NCI-H146 (cell line): ENCODE measurements at places on chromosomes 1 and 21.

- no peak for DNase-seq
These were observed 24.7 kb upstream of the HSD17B7 start for GRCh38 chr1:162765788-162766187.

DNA sequence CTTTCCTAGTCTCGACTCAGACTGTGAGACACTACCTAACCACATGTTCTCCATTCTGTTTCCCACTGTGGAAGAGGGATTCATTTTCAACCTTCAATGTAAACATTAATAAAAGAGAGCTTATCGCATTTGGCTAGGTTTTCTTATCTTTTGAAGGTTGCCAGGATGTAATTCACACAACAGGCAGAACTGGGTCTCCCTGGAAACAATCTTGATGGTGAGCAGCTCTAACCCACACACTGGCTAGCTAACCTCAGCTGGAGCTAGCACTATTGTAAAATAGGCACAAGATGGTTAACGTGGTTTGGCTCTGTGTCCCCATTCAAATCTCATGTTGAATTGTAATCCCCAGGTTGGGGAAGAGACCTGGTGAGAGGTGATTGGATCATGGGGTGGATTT, 75.1 kb downstream of the ZSCAN20 start:
- no peak for DNase-seq

DNA sequence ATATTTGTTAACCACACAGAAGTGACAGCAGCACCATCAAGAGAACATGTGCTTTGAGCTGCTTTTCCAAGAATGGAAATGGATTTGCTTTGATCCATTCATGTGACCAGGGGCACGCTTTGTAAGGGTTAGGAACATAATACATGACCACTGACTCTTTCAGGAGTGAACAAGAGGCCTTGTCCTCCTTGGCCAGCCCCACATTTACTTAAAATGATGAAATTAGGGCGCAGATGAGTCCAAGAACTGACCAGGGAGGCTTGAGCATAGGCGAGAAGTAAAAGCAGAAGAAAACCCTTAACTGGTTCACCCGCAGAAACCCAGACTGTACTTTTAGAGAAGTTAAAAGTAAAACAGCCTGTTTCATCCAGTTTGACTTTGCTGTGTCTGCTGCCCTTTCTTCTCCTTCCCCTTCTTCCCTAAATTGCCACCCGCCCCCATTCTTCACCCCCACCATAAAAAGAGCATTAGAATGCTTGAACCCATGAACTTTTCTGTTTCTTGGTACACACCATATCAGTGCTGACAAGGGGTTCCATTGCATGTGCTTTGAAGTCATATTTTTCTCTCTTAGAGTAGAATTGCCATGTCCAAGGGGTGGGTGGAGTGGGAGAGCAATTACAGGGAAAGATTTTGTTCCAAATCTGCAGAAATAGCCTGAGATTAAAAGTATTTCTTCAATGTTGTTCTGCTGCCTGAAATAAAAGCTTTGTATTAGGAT, 2.6 kb upstream of the GLUL start:
- DNase-seq, result no peak

DNA sequence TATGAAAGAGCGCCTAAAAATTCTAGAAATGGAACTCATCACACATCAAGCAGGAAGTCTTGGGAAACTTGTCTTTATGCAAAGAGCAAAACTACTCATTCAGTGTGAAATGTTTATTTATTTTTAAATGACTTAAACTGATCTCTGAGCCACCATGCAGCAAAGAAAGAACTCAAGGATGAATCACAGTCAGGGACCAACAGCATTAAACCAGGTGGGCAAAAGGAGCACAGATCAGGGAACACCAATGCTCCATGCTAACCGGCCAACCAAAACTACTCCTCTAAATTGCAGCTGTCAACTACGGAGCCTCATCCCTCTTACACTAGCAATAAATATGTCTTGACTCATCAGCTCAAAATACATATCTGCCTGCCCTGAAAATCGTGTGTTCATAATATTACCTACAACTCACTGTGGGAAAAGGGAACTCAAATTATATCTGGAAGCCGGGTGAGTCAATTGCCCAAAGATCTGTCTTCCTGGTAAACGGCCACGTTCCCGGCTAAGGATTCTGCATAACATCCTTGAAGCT, 129.2 kb downstream of the PTPN14 start:
- DNase-seq, result no peak

DNA sequence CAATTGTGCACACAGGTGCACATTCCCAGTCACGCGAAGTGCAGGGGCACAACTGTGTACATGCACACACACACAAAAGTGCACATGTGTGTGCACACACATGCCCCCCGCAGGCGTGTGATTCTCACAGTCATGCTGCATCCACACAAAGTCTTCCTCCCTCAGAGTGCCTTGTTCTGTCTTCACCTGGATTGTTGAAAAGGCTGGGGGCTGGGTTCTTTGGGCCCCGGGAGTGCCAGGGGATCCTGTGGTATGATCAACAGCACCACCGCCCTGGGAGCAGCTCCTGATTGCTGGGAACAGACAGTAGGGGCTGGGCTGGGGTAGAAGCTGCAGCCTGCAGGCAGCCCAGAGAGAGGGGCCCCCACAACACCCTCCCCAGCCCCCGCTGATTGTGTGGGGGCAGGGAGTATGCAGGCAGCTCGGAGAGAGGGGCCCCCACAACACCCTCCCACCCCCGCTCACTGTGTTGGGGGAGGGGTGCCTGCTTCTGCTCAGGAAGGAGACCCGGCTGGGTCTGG, 3.4 kb downstream of the COL18A1 start:
- no peak for DNase-seq

- DNase-seq, result no peak
These were observed 121.8 kb downstream of the PLA2G4A start for GRCh38 chr1:186950547-186950946.

DNA sequence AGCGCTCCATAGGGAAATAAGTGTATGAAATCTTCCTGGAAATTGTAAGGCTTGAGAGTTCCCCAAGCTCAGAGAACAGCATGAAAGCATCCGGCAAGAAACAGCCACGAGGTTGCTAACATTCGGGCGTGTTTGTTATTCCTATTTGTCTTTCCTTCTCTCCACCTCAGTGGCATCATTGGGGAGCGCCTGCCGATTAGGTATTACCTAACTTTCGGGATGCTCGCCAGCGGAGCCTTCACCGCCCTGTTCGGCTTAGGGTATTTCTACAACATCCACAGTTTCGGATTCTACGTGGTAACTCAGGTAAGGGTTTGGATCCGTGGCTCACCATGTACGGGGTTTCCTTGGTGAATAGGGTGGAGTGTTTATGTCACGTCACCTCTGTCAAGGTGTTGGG, 25.7 kb downstream of the SLC37A1 start:
- no peak for DNase-seq

GRCh38 chr1:194117582-194117981, 931.2 kb upstream of the B3GALT2 start:
- DNase-seq, result peak; percentile 15

DNA sequence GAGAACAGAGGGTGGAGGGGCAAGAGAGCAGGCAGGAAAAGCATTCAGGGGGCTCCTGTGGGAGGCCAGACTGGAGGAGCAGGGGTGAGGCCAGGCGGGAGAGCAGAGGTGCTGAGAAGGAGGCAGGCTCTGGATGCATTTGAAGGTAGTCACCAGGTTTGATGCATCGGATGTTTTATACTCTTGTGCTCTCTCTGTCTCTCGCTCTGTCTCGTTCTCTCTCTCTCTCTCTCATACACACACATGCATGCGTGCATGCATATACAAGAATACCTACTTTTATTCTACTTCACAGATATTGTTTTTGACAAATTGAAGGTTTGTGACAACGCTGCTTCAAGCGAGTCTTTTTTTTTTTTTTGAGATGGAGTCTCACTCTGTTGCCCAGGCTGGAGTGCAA, 15.0 kb upstream of the ITPKB start:
- DNase-seq, result no peak

- DNase-seq, result no peak
These were observed 140.5 kb upstream of the C8B start for GRCh38 chr1:57106296-57106695.

DNA sequence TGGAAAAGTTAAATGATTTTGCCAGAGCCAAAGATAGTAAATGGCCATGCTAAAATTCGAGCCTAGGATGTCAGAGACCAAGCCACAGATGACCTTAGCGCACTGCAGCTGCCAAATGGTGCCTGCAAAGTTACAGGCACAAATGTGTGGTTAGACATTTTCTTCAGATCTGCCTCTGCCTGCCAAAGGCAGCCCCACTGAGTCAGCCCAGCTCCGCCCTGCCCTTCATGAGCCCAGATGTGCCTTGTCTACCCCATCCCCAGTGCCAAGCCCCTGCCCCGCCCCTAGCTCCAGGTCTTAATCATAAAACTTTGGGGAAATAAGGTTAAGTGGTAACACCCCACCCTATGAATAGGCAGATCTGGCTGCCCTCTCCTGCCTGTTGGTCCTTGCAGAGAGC, 105.9 kb downstream of the DTL start:
- no peak for DNase-seq

DNA sequence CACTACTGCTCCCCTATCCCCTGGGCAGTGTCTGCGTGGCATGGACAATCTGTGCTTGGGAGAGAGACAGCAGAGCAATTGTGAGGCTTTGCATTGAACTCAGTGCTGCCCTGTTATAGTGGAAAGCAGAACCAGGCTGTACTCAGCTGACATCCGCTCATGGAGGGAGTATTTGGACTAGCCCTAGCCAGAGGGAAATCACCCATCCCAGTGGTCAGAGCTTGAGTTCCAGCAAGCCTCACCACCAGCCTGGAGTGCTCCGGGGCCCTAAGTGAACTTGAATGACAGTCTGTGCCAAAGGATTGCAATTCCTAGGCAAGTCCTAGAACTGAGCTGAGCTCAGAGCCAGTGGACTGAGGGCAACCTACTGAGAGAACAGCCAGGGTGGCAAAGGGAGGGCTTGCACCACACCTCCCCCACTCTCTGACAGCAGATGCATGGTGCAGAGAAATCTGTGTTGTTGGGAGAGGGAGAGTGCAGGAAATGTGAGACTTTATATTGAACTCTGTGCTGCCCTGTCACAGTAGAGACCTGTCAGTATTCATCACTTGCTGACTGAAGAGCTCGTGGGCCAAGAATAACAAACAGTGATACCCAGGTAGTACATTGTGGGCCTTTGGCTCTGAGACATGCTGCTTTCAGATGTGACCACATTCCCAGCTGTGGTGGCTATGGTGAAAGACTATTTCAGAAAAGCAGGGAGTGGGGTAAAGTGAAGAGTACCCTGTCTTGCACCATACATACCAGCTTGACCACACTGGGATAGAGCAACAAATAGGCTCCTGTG, 107.7 kb upstream of the SLC5A9 start:
- DNase-seq, result no peak

DNA sequence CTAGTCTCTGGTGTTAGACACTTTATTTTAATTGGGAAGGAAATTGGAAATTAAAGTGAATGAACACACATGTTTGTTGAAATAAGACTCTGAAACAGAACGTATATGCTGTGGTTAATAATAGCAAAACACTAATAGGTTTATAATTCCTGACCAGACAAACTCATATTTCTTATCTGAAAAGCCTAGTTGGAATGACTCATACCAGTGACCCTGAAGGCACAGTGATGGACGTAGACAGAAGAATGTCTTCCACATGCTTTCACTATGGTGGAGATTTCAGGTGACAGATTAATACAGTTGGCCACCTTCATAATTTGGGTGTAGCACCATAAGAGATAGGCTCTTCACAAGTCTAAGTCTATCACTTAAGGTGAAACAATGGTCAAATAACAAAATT, 83.0 kb upstream of the COL11A1 start:
- DNase-seq, result no peak

DNA sequence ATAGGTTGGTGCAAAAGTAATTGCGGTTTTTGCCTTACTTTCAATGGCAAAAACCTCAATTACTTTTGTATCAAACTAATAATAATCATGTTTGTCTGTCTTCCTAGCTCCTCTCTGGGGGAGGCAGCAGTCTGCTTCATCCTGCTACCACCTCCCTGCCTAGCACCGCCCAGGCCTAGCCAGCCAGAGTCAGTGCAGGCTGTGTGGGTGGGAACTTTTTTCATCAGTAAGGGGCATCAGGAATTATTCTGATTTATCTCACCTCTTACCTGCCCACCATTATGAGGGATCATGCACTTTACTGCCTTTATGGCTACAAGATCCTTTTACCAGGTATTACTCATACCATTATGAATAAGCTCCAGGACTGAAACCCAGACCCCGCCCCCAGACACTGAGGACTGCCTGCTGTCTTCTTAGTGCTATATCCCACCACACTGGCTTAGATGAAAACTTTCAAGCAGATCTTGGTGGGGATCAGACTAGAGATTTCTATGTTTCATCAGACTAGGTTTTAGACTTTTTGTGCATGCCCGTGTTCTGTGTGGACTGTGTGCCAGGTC, 116.4 kb downstream of the PBX1 start:
- no peak for DNase-seq

GRCh38 chr1:166603296-166603695, 236.0 kb upstream of the POGK start:
- no peak for DNase-seq

- DNase-seq, result no peak
These were observed 122.2 kb upstream of the BARHL2 start for GRCh38 chr1:90839323-90839722.

GRCh38 chr1:234554218-234554697, 55.7 kb downstream of the IRF2BP2 start:
- DNase-seq, result no peak

GRCh38 chr1:236659792-236660587, 26.3 kb upstream of the ACTN2 start:
- no peak for DNase-seq

DNA sequence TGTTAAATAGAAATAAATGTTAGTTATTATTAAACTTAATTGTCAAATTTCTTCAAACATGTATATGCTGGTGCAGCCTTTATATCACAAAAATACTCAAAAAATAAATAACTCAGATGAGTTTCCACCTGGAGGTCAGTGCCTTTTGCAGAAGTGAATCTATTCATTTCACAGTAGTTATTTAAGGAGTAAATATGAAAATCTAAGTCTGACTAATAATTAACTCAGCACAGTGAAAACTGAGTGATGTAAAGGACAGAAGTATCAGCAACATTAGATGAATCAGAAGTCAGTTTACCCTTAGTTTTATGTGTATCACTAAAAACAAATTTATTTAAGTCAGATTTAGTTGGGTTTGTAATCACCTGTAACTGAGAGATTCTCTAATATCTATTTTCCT, 2135.4 kb downstream of the MRPL39 start:
- no peak for DNase-seq

DNA sequence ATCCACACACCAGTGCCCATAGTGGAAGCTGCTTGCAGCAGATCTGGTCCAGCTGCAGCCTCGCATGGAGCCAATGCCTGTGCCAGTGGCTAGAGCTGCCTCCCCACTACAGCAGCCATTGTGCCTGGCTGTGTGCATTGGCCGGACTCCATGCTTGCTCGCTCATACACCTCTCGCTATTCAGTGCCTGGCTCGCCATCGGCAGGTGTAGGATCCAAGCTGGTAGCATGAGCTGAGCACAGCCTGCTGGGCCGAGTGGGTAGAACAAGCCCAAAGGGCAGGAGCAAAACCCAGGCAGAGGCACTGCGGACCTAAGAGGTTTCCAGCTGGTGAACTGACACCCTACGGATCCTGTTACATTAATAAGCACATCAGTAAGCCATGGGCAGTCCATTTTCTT, 1184.1 kb downstream of the AMY1C start:
- DNase-seq, result peak; percentile 43

GRCh38 chr1:55580845-55581332, 365.7 kb upstream of the USP24 start:
- no peak for DNase-seq
